ENCODE measurements at places on chromosomes 11 and 22.
A peak's percentile ranks its signal among the peaks of the same experiment; 100 is the strongest.

- DNase-seq: no peak
These were observed 35.3 kb downstream of the EXPH5 start for GRCh38 chr11:108558222-108558621.

- DNase-seq: no peak
These were observed 42.1 kb downstream of the NCAPD3 start for GRCh38 chr11:134181707-134182106.

- no peak for DNase-seq
These were observed 20.5 kb upstream of the VWA5A start for GRCh38 chr11:124094731-124095130.

DNA sequence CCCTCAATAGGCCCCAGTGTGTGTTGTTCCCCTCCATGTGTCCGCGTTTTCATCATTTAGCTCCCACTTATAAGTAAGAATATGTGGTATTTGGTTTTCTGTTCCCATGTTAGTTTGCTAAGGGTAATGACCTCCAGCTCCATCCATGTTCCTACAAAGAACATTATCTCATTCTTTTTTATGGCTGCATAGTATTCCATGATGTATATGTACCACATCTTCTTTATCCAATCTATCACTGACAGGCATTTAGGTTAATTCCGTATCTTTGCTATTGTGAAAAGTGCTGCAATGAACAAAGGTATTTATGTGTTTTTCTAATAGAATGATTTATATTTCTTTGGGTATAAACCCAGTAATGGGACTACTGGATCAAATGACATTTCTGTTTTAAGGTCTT is 42.1 kb downstream of the SLC36A4 start:
- no peak for DNase-seq

- DNase-seq: no peak
These were observed 102.9 kb downstream of the MTNR1B start for GRCh38 chr11:93072229-93072914.

DNA sequence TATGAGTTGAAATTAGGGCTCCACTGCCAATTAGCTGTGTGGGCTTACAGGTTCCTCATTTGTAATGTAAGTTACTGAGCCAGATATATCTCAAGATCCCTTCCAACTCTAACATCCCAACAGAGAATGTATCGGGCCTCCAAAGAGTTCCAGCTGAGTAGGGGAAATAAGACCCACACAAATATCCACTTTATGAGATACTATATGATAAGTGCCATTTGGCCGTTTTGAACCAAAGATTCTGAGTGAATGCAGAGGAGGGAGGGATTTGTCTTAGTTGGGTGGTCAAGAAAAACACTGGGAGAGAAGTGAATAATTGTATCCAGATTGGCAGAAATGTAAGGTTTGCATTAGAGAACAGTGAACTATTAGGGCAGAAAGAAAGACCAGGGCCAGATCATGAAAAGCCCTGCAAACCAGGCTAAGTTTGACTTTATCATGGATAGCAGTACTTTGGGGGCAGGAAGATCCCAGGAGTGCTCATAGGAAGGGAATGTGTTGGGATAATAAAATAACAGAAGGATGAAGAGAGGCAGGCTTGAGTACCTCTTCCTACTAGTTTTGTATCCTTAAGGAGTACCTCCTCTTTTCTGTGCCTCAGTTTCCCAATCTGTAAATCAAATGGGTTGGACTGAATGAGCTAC is 63.9 kb downstream of the RPL27A start:
- DNase-seq: no peak

GRCh38 chr11:101867951-101868350 is 46.9 kb upstream of the CEP126 start:
- DNase-seq: no peak

GRCh38 chr22:27378311-27378800 is 423.2 kb downstream of the MN1 start:
- no peak for DNase-seq

- DNase-seq: no peak
These were observed 5.2 kb upstream of the H19 start for GRCh38 chr11:2002807-2003206.

GRCh38 chr22:39144101-39144767 is 8.2 kb downstream of the CBX7 start:
- DNase-seq: peak; percentile 51

DNA sequence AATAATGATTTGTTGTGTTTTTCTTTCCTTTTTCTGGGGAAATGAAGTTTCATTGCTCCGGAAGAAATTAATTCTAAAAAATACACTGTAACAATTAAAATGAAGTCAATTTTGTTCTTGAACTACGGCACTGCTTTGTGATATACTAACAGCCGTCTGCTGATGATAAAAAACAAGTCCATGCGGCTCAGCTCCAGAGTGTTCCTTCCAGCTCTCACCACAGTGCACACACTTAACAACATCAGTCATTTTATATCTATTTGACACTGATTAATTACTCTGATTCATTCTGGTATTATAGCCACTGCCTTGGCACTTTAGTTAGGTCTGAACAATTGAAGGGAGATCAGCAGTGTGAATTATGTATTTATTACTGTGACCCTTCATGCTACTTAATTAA is 97.4 kb upstream of the SLC6A5 start:
- DNase-seq: no peak

DNA sequence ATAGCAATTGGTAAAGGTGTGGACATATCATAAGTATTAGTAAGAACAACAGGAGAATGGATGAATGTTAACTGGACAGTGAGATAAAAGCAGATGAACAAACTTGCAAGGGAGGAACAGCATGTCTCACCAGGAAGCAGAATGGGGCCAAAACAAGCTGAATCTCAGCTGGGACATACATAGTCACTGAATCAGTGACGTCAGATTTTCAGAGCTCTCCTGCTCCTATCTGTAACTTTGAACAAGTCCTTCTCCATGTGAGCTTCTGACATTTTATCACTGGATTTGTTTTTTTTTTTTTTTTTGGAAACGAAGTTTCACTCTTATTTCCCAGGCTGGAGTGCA is 118.7 kb downstream of the BBOX1 start:
- no peak for DNase-seq

DNA sequence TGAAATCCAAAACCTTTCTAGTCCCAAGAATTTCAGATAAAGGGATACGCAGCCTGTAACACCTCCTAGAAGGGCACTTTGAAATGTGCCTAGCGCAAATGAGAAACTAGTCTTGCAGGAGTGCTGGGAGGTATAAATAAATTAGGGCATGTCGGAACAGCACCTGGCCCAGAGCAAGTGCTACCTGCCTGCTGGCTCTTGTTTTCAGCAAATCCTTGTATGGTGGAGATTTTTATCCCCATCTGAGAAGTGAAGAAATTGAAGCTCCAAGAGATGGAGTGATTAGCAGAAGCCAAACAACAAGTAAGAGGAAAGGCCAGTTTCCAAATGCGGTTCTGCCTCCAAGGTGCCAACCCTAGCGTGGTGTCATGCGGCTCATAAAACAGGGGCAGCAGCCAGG is 36.7 kb upstream of the TFIP11 start:
- no peak for DNase-seq

DNA sequence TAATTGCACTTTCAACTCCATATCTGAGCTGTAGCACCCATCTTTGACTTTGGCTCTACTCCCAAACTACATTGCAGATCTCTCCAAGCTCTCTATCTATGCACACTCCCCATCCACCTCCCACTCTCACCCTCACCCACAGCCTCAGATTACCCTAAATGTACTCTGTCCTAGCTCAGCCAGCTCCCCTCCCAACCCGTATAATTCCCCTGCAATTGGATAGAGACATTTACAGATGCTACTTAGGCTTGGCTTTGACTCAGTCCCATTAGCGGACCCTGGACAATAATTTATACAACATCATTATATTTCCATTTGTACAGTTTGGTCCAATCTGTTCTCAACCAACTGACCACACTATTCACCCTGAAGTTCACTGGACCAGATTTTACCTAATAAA is 338.9 kb upstream of the ANO3 start:
- no peak for DNase-seq

DNA sequence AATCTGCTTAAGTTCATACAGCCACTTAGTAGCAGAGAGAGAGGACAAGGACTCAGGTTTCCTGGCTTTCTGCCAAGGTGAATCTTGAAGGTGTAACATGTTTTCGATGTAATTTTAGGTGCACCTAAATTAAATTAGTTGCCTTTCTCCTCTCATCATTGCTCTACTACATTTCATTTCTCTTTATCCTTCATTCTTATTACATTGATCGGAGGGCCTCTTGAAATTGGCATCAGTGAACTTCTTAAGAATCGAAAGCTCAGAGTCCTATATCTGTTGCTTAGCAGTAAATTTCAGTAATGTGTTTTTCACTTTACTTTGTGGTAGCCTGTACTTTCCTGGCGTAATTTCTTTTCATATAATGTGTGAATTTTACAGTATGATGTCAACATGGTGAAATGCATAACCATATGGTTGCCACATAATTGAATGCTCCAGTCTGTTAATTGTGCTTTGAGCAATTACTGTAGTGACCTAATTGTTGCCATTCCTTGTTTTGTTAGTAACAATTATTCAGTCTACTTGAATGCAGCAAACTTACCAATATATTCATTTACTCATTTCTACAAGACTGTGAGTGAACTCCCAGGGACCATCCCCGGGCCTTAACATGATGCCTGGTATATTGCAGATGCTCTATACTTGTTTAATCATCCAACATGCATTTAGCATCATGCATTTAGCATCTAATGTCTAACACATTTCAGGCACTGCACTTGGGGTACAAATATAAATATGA is 138.1 kb downstream of the MAML2 start:
- no peak for DNase-seq

DNA sequence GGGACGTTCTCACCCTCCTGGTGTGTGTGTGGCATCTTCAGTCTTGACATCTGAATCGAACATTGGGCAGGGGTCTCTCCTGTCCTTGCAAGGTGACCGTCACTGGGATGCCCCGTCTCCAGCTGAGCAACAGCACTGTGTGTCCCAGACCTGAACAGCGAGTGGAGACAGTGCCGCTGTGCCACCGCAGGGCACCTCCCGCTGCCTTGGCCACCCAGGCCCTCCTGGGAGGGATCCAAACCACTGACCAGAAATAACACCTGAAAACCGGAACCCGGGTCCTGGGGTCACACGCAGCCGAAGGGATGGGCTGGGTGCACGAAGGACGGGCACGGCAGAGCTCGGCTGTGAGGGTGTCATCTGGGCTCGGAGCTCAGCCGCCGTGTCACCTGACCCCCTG is 102.2 kb downstream of the BRD1 start:
- no peak for DNase-seq

DNA sequence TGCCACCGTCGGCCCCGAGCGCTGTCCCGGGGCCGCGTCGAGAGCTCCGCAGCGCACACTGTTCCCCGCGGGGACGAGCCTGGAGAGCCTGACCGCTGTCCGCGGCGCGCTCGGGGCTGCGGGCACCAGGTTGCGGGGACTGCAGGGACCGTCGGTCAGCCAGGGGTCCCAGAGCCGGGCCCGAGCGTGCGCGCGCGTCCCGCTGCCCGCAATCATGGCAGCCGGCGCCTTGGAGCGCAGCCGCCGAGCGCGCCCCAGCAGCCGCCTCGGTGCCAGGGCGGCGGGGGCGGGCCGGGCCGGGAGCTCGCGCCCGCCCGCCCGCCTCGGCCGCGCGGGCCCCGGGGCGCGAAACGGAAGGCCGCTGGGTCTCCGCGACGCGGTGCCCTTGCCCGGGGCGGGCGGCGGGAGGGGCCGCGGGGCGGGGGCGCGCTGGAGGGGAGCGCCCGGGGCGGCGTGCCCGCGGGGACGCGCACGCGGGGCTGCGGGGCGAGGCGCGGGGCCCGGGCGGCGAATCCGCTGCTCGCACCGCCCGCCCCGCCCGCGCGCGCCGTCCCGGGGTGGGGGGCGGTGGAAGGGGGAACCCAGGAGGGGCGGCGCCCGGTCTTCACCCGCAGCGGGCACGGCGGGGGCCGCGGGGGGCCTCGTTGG is 79.4 kb upstream of the PPARA start:
- DNase-seq: peak; percentile 35

GRCh38 chr11:70812472-70812871 is 414.1 kb downstream of the CTTN start:
- no peak for DNase-seq

- DNase-seq: peak; percentile 76
These were observed 42.0 kb downstream of the MS4A2 start for GRCh38 chr11:60130496-60130895.

DNA sequence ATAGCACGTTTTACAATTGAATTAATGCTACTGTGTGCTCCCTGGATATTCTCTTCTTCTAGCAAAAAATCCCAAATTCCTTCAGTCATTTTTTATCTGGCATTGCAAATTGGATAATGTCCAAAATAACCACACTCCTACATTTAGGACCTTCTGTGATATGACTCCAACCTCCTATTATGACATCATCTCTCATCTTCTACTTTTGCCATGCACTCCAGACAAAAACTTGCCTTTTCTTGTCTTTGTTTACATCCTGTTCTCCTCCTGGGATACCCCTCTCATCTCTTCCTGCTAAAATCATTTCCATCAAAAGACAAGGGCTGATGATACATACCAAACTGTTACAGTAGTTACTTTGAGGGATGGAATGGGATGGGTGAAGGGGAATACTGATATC is 20.6 kb upstream of the TMEM218 start:
- DNase-seq: no peak

DNA sequence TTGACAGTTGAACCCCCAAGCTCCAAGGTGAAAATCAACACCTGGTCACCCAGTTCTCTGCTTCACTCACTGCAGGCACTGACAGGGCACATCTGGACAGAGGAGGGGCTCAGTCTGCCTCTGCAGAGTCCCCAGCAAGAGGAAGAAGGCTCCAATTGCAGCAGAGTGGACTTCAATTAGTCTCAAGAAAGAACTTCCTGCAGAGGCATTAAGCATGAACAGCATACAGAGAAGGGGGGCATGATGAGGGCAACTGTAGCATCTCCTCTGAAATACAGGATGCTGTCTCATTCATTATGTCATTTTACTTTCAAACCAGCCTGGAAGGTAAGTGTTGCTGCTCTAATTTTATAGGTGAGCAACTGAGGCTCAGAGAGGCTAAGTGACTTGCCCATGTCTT is 11.1 kb downstream of the GDPD5 start:
- no peak for DNase-seq

GRCh38 chr11:119115484-119116234 is 5.7 kb upstream of the HINFP start:
- peak; percentile 78 for DNase-seq

DNA sequence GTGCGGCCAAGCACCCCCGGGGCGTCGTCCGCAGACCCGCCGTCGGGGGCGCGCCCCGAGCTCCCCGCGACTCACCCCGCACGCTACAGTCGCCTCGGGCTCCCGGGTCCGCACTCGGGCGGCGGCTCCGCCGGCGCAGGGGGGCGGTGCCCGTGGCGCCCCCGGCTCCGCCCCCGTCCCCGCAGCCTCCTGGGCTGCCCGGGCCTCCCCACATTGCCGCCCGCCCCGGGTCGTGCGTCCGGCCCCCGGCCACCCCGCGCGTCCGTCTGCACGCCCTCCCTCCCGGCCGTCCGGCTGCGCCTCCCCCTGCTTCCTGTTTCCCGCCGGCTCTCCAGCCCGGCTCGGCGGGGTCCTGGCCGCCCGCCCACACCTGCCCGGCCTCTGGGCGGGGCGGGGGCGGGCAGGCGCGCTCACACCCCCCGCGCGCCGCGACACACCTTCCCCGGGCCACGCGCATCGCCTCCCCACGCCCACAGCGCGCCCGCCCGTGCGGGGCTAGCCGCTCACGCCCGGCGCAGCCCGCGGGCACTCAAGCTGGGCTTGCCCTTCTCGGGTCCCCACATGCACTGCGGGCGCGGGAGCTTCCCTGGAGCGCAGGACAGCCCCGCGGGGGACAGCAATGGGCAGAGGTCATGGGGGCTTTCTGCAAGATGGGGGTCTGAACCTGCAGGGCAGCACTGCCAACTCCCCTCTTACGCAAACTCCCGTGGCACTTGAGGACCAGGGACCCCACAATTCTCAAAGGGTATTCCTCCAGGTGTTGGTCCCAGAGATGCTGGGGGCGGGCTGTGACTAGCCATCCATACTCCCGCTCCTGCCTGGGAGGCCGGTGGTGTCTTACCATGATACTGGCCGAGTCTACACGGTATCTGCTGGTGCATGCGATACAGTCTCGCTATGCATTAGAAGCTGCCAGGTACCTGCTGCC is at the start of gene CARD10:
CARD10 (minus strand) TSS at position 148 of the 928 bp plus-strand sequence. CDS start 215 bp downstream, outside the sequence.
- no peak for DNase-seq

Measured in MV-4-11 (cell line).